Stimulated activated CD8-positive, alpha-beta memory T cell treated with anti-CD3 and anti-CD28 coated beads, Interleukin-4, amount 100 ng/mL, for 48 hours (primary cell): ENCODE measurements at places on chromosomes 13 and 19.
A peak's percentile ranks its signal among the peaks of the same experiment; 100 is the strongest.

GRCh38 chr13:93217721-93218261, 8.8 kb upstream of the GPC6 start:
- no peak for DNase-seq

DNA sequence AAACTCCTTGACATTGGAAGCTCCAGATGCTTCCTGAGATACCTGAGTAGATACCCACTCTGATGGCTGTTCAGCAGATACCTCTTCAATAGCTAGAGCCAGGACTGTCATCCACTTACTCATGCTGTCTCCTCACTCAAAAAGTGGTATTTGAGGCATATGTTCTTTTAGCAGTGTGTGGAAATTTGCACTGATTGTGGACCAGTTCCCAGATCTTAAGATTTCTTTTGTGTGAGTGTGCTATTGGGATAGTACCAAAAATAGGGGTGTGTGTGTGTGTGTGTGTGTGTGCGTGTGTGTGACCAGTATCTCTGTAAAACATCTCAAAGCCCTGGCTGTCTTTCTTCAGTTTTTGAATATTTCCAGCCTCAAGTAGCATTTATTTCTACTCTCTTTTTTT, 108.3 kb downstream of the SLITRK5 start:
- no peak for DNase-seq

DNA sequence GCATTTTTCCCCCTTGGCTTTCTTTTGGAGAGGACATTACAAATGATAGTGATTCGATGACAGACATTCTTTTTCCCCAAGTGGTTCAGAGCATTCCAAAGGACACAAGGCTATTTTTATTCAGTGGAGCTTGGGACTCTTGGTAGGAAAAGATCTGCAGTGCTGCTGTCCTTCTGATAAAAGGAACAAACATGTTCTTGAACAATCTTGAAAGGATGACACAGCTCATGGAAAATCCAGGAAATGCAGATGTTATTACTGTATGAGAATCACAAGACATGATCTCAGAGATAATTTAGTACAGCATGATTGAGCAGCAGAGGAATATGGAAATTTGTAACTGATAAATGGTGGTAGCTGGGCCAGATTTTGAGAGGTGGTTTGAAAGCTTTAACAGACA, 96.2 kb upstream of the RFC3 start:
- DNase-seq: no peak

- no peak for DNase-seq
These were observed 13.7 kb upstream of the FCER2 start for GRCh38 chr19:7715671-7716070.

DNA sequence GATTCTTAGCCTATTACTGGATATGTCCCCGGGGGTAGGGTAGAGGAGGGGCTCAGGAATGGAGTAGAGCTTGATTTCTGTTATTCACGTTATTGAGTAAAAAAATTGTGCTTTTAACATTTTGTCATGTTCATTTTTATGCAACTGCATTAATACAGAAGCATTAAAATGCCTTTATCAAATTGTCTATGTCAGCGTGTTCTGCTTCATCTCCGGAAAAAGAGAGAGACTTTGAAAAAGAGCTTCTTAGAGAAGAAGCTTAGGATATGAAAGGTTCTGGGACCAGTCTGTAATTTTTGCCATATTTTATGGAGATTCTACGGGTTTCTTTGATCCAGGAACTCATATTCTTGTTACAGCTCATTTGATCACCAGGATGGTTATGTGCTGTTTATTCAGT, 82.0 kb downstream of the SLC10A2 start:
- DNase-seq: no peak

DNA sequence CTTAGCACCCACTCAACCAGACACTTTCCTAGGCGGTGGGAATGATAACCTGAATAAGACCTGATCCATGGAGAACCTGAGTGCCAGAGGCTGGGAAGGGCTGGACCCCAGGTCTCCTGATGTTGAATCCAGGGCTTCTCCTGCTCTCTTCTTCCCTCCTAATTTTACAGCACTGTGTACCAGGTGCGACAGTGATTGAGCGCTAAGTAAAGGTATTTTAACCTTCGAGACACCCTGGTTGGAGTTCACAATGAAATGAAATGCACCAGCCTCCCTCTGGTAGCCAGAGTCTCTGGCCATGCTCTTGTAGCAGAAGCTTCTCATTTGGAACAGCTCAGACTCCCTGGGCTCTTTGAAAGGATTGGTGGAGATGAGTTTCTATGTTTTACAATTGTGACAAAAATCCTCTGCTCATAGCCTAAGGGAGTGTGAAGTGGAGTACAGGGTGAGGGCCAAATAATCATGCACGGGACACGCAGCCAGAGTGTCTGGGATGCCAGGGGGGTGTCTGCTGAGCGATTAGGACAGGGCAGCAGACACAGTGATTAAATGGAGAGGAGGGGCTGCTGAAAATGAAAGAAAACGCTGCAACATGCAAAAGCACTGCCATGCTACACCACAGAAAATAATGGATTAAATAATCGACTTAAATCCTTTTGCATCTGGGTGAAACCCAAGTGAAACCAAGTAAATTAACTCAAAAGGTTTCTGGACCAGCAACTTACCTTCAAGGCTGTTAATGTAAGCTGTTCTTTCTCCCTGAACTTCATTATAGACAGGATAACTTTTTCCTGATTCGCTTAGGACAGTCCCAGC, 83.8 kb downstream of the FAM216B start:
- DNase-seq: no peak

DNA sequence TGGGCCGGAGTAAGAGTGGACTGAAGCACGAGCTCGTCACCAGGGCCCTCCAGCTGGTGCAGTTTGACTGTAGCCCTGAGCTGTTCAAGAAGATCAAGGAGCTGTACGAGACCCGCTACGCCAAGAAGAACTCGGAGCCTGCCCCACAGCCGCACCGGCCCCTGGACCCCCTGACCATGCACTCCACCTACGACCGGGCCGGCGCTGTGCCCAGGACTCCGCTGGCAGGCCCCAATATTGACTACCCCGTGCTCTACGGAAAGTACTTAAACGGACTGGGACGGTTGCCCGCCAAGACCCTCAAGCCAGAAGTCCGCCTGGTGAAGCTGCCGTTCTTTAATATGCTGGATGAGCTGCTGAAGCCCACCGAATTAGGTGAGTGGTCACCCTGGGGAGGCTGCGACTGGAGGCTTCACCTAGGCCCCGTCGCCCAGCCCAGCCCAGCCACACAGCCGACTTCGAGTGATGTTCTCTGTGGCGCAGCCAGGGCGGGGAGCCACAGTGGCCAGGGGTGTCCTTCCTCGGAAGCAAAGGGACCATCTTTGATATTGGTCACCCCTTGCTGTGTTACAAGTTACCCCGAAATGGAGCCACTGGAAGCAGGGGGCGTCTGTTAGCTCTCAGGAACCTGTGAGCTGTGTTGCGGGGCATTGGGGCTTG, 5.6 kb downstream of the PIAS4 start:
- no peak for DNase-seq

- no peak for DNase-seq
These were observed 20.5 kb downstream of the ATP4B start for GRCh38 chr13:113637262-113638160.

GRCh38 chr13:86368924-86369323, 569.7 kb upstream of the SLITRK6 start:
- DNase-seq: no peak

GRCh38 chr13:68056816-68057710, 826.9 kb upstream of the PCDH9 start:
- DNase-seq: no peak

DNA sequence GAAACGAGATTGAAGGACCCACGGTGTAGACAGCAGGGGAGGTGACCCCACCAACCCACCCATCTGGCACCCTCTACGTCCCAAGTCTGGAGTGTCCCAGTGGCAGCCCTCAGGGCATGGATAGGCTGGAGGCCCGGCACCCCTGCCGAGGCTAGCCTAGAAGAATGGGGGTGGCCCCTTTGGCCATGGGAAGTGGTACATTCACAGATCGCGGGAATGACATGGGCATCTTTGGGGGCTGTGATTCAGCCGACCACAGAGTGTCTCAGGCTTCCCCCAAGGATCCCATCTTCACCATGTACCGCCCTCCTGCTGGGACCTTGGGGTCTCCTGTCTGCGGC, 11.3 kb upstream of the MKNK2 start:
- no peak for DNase-seq

DNA sequence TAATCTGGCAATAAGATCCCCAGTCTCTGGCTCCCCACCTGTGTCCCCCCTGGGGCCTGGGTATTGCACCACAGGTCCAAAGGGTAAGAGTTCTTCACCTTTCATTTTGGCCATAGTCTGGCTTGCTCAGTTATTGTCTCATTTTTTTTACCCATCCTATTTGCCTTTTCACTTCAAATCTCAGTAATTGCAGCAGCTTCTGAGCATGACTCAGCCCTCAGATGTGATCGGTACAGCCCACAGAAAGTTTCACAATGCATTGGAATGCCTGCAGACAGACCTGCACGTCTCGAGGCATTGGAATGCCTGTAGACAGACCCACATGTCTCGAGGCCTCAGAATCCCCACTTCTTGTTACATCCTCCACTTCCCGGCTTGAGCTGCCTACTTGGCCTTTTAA, 173.6 kb downstream of the NUFIP1 start:
- peak; percentile 50 for DNase-seq

DNA sequence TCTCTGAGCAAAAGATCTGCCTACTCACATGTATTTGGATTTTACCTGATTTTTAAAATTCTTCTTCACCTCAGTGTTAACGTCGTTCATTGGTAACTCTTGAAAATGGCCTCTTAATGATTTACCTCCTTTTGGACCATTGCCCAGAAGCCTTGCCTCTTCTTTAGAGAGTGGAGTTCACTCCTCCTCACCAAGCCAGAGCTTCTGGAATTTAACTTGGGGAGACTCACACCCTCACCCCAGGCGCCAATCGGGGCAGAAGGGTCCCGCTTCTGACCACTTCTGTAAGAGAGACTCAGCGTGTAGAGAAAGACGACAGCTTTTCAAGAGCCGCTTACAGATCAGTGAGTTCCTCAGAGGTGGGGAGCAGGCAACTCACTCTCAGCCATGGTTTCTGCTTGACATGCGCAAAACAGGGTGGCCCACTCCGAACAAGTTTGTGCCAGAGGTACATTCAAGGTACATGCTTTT, 2.7 kb downstream of the PNMA8C start:
- no peak for DNase-seq

GRCh38 chr19:1762243-1763117, 9.2 kb downstream of the ONECUT3 start:
- no peak for DNase-seq

GRCh38 chr13:44921246-44921877, 67.9 kb downstream of the NUFIP1 start:
- no peak for DNase-seq

- DNase-seq: no peak
These were observed 537.4 kb downstream of the SLITRK6 start for GRCh38 chr13:85261757-85262346.

DNA sequence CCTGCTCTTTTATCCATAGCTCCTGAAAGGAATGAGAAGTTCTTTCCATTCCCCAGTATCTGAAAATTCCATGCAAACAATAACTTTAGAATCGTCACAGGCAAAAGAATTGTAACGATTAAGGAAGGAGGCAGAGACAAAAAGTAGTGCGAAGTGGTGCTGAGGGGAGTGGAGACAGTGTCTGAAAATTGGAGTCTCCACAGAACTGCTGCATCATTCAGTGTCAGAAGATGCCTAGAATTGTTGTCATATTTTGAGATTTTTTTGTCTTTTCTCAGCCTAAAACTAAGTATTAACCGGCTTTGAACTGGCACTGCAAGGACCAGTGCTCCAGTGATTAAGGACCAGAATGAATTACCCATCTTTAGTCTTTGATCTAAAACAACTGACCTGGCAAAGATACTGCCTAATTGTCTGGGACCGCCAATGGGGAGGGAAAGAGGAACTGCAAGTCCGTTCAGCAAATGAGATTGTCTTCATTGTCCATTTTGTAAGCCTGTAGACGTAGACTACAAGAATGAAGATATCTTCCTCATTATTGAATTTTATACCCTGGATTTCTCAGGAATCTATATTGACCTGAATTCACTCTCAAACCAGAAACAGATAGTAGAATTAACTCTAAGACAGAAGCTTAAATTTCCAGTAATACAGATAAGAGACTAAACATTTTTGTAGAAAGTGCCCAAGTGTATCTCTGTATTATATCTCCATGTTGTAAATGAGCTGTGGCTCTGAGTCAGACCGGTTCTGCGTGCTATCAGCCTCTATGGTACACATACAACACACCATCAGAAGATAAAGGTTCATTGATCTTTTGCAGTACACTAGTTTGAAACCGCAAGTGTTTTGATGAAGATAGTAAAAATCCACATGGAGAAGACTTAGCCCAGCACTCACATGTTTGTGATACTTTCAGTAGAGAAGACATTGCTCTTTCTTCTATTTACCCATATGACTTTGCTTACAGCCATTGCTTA, 293.2 kb downstream of the EFNB2 start:
- DNase-seq: no peak

GRCh38 chr13:44448373-44448772, 74.7 kb downstream of the SERP2 start:
- DNase-seq: no peak

DNA sequence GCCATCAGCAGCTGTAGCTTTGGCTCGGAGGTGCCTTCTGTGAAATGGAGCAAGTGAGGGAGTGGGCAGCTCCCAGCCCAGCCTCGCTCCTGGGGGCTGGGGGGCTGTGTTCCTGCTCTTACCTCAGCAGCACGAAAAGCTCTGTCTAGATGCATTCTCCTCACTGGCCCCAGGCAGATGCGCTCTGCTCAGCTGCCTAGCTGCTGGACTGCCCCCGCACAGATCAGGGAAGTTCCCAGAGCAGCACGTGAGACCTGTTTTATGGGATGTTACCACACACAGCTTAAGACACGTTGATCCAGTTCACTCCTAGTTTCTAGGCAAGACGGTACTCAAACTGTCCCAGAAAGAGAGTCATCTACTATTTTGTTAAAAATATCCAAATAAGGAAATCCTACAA, 13.6 kb downstream of the LCP1 start:
- peak; percentile 64 for DNase-seq
